ENCODE measurements at places on chromosomes 13 and 19.

GRCh38 chr13:46810440-46810839 lies 13.5 kb upstream of the ESD start:
- no peak for DNase-seq

GRCh38 chr13:76808927-76809326 lies 77.3 kb downstream of the KCTD12 start:
- DNase-seq = no peak

DNA sequence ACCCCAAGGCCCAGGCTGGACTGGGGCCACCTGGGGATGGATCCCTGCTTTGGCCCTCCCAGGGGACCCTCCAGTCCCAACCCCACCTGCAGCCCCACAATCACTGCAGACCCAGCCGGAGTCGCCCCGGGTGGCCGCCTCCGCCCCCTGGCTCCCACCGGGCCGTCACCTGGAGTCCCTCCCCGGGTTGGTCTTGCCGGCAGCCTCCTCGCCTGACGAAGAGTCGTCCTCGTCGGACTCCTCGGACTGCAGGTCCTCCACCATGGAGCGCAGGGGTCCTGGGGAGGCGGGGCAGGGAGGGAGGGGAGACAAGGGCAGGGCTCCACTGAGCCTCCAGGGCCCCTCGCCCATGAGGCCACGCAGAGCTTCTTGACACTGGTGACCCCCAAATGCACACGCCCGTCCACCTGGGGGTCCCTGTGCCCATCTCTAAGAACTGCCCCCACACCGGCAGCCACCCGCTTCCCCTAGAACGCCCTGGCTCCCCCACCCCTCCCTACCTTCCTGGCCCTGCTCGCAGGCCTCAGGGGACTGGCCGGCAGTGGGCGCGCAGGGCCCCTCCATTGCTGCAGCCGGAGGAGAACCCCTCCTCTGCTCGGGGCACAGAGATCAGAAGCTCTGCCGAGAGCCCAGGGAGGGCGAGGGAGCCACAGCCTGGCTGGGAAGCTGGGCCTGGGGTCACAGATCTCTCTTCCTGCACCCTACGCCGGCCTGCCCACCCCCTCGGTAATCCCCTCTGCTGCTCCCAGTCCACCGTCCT lies 63.4 kb downstream of the MLLT1 start:
- no peak for DNase-seq

GRCh38 chr13:98353750-98354149 lies 176.7 kb upstream of the RNF113B start:
- no peak for DNase-seq

DNA sequence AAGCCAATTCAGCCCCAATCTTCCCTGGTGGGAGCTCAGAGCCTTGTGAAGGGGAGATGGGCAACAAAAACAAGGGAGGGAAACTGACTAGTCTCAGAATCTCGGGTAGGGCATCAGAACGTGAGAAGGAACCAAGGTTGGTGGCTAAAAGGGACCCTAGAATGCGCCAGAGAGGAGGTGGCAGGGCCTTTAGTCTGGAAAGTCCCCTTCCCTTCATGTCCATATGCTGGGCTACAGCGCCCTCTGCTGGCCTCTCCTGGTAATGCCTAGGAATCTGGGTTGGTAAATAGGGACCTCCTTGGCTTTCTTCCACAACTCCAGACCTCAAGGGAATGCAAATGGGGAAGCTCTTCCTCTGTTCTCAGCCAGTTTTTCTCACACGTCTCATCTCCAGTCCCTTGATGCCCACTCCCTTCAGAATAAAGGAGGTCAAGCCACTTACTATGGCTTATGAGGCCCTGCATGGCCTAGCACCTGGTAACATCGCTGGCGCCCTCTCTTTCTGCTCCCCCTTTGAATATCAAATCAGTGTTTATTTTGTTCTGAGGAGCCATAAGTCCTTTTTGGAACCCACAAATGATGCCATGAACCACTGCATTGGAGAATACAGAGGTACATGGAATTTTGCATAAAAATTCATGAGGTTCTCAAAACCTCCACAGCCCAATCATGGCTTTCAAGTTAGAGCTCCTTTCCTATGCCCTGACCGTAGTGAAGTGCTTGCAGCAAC lies 1.4 kb upstream of the CCDC97 start:
- peak; percentile 94 for DNase-seq

GRCh38 chr13:100214886-100215285 lies 126.0 kb downstream of the PCCA start:
- DNase-seq = no peak

DNA sequence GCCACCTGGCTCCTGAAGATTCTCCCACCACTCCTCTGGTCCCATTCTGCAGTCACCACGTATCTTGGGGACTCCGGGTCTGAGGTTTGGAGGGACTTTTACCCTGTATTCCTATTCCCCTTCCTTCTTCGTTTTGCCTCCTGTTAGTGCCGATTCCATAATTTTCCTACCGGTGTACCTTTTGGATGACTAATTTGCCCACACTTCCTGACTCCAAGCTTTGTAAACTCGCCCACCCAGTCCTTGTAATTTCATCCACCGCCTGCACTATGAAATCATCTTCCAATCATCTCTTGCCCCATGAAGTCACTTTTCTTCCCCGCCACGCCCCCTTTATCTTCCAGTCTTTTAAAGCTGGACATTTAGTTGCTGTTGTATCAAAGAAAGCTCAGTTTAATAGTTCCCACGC lies 572 bp downstream of the UCHL3 start:
- DNase-seq = no peak

DNA sequence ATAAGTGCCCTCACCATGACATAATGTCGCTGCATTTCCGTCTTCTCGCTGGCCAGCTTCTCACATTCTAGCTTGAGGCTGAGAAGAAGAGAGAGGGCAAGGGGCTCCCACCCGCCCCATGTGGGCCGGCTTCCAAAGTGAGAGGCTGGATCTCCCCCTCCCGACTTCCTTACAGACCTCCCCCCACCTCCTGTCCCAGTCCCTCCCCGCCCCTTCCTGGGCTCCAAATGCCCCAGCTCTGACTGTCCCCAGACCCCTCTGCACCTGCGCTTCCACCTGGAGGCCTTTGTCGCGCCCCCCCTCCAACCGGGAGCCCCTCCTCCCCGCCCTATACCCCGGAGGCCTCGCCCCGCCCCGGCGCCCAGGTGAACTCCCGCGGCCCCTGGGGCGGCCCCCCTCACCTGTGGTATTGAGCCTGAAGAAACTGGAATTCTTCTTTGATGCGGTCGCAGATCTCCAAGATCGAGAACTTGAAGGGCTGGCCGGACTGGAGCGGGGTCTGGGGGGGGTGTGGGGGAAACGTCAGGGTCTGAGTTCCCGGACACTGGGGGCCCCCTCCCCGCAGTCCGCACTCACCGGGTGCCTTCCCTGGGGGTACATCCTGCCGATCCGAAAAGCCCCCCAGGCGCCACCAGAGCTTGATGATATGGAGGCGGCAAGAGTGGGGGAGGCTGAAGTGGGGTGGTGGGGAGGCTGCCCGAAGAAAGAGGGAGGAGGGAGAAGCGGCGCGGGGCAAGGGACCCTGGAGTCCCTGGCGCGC lies 595 bp downstream of the TLE2 start:
- DNase-seq = no peak

- no peak for DNase-seq
Observed at GRCh38 chr19:4052114-4052992, 14.3 kb downstream of the ZBTB7A start.

GRCh38 chr13:30711375-30711774 lies 24.0 kb upstream of the ALOX5AP start:
- no peak for DNase-seq

GRCh38 chr19:35801828-35802227 lies 10.8 kb downstream of the PRODH2 start:
- no peak for DNase-seq

DNA sequence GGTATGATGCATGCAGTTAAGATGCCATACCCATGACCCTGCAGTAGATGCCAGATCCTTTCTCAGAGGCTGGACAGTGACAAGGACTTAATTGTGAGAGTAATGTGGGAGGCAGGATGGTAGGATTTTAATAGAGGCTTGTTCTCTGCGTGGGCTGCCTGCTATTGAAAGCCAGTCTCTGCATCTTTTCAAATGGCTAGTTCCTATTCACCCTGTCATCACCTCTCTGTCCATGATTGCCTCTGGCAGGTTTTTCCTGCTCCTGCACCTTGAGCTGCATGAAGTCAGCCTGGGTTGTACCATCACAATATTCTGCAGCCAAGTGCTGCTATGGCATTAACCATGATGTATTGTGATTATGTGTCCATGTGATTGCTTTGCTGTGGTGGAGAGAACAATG lies 440.5 kb downstream of the ITGBL1 start:
- DNase-seq = no peak

DNA sequence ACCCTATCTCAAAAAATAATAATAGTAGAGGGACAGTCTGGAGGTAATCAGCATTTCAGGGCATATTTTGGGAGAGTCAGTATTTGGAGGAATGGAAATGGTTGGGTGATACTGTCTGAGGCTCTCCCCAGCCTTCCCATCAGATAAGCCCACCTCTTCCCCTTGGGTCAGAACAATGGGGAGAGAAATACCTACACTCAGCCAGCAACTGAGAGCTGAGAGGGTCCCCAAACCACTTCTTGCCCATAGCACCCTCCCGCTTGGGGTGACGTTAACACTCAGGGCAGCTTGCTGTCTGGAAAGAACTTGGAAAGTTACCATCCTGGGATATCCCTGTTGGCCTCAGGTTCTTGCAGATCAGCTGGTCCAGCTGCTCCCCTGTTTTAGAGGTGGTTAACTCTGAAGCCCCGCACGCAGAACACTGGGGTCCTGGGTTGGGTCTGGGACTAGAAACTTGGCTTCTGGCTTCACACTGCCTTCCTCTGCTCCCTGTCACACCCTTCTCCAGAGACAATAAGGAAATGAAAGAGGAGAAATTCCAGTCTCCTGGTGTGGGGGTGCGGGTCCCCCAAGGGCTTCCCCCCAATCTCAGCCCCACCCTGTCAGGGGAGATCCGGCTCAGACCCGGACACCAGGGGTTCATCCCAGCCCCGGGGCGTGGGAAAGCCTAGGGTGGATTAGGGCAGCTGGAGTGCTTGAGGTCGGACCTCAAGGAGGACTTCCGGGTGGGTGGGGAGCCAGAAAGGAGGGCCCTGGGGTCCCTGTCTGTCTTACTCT lies 2.5 kb downstream of the FOXA3 start:
- no peak for DNase-seq

DNA sequence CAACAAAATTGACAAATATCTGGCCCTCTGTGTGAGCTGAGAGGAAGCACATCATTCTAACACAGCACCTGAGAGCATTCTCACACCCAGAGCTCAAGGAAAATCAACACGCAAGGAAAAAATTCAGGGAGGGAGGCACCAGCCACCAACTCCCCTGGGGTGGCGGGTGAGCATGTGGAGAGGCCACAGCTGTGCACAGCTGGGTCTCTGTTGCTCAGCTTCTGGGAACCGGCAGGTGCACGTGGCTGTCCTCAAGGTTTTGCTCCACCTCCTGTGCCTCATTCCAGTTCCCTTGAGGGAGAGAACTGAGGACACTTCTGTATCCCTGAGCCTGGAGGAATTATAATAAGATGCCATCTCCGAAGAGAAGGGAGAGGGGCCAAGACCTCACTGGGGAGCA lies 134.0 kb downstream of the USP12 start:
- DNase-seq = no peak

- DNase-seq = peak; percentile 44
Observed at GRCh38 chr13:24511019-24511815, 1.4 kb downstream of the PARP4 start.

GRCh38 chr13:101415358-101416174 lies 742 bp downstream of the NALCN start:
- DNase-seq = no peak

DNA sequence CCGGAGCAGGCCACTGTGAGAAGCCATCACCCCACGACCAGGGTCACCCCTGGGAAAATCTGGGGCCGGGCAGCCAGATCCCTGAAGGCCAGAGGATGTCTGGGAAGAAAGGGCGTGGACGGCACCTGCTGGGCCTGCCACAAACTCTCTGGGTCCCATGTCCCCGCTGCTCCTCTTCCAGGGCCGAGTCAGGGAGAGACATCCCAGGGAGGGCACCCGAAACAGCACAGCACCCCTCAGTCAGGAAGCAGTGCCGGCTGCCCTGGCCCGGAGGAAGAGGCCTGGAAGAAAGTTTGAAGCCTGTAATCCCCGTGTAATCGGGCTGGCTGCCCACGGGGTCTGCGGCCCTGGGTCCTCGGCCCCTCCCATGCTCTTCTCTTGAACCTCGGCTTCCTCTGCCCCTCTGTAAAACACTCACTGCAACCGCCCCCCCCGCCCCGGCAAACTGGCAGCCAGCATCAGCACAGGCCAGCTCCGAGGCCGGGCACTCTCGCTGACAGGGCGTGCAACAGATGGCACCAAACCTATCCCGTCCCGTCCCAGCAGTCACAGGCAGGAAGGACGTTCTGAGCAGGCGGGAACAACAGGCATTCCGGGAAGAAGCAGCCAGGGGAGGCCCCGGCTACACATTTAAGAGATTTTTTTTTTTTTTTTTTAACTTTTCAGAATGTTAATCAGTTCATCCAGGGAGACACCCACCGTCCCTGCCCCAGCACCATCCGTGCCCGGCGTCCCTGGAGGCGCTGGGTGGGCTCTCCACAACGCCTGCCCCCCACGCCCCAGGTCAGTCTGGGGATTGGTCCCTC lies 1.5 kb downstream of the SBNO2 start:
- DNase-seq = no peak

- DNase-seq = no peak
Observed at GRCh38 chr13:97768134-97768533, 185.3 kb upstream of the IPO5 start.

GRCh38 chr13:113946409-113947181 lies 27.3 kb downstream of the C13orf46 start:
- DNase-seq = no peak

- no peak for DNase-seq
Observed at GRCh38 chr19:38657633-38658222, 10.3 kb downstream of the ACTN4 start.

GRCh38 chr13:68927387-68928026 lies 1180.1 kb upstream of the ATXN8OS start:
- DNase-seq = no peak

DNA sequence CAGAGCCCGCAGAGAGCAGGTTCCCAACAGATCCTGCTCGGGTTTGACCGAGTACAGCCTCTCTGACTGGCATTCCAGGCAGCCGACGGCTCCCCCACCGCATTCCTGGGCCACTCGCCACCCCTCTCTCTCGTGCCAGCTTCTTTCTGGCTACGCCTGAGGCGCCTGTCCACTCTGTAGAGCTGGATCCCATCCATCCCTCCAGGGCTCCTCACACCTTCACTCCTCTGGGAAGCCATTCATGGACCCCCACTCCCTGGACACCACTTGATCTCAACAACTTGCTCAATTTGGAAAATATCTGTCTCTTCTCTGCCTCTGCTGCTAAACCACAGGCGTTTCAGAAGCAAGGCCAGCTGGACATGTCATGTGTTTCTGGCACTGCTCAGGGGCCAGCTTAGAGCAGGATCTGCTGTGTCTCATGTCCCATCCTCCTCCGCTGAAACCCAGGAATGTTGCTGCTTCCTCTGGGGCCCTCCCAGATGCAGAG lies 30.6 kb upstream of the ATP1A3 start:
- DNase-seq = no peak

DNA sequence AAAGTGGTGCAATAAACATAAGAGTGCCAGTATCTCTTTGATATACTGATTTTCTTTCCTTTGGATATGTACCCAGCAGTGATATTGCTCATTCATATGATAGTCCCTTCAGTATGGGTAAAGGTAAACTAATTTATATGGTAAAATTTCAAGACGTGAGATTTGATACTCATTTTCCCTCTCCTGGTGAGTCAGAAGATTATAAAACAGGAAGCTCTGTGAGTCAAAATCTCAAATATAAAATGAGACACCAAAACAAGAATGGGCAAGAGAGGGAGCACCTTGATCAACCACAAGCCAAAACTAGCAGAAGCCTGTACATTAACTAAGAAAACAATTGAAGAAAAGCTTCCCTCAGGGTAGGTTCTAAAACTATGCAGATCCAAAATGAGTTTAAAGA lies 216.3 kb downstream of the SLITRK6 start:
- no peak for DNase-seq

- no peak for DNase-seq
Observed at GRCh38 chr19:23823952-23824389, 65.3 kb upstream of the ZNF681 start.
